Sigmoid colon (tissue), 7 donors: ENCODE measurements at places on chromosomes 2 and 18. TPM values are rescaled to one million over a fixed set of nuclear protein-coding genes. Genes with fewer than 3 reads are reported as not detected.

Gene IL1RN
- 0.55 TPM for total RNA-seq

Gene INHBB
- 1.4 TPM for total RNA-seq

Gene DSC3
- total RNA-seq: not detected

Gene ARHGAP25
- total RNA-seq: 6.4 TPM

Gene ACOXL
- not detected for total RNA-seq
